ENCODE measurements at places on chromosomes 4 and X. TPM values are rescaled to one million over a fixed set of nuclear protein-coding genes. Genes with fewer than 3 reads are reported as not detected.

DNA sequence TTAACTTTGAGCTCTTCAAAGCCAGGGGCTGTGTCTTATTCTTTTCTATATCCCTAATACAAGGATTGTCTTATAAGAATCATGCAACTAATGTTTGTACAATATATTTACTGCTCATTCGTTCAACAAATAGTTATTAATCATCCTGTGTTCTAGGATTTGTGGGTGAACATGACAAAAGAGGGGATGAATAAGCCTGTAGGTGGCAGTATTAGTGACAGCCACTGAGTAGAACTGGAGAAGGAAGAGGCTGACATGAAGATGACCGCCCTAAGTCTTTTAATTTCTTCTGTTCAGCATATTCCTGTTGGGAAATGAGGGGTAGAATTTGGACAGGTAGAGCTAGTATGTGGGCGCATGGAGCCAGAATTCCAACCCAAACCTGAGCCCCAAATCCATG is 11.9 kb upstream of the LINC00632 start:
- no peak for DNase-seq

DNA sequence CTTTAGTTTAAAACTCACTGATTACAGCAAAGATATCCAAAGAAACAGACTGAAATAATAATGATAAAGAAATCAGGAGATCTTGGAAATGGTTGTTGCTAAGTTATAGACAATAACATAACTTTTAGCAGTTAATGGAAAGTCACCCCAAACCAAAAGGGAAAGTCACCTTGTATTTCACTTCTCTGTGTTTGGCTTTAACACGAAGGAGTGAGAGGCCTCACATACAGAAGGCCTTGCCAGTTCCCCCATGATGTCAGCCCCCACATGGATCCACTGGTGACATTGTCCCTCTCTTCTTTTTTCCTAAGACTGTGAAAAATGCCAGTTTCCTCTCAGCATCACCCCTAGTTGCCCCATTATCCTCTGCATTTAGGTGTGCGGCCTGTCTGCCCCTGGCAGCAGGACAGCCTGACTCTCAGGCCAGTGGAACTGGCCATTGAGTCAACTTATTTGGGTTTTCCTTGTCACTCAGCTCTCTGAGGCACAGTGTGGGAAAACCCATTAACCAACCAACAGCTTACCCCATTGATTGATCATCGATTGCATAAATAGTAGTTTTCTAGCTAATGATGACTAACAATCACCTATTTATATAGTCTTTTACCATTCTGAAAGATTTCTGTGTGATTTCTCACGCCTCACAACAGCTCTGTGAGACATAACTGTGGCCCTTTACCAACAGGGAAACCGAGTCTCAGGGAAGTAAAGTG is 308.1 kb downstream of the PTTG2 start:
- no peak for DNase-seq

- no peak for DNase-seq
Measured at GRCh38 chr4:137065311-137065710, 467.0 kb downstream of the PCDH18 start.

GRCh38 chr4:102828497-102828808 is 1.1 kb upstream of the UBE2D3 start:
- DNase-seq = no peak

MAD2L1 gene
- 58.7 TPM for total RNA-seq

- DNase-seq = no peak
Measured at GRCh38 chr4:120990246-120990645, 67.7 kb upstream of the PRDM5 start.

HSFX4 gene
- 0.28 TPM for total RNA-seq

DNA sequence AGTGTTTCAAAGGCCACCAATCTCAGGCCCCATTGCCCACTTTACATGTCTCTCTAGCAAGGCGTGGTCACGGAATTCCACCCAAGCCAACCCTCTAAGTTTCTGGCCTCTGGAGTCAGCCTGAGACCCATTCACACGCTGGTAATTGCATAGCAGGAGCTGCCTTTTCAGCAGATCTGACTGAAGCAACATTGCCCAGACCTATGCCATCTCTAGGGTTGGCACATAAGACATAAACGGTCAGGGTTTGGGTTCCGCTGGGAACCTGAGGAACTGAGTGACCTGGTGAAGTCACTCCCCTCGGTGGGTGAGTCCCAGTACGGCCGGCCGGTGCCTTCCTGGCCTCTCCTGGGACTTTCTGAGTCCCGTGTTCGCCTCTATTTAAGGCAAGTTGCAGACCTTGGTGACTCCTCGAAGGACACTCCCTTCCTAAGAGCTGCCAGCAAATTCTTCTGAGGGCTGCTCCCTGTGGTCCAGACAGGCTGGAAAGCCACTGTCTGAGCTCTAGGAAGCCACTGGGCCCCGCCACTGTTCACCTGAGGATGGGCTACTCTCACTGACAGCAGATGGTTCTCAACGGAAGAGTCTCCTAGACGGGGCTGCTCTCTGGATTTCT is 15.9 kb downstream of the CTAG1A start:
- DNase-seq = no peak

- DNase-seq = no peak
Measured at GRCh38 chr4:170089668-170090351, at the start of gene AADAT. Gene AADAT, minus strand, starts transcription at chr4:170089956. Its CDS starts 266 bp downstream, at chr4:170089690.

DNA sequence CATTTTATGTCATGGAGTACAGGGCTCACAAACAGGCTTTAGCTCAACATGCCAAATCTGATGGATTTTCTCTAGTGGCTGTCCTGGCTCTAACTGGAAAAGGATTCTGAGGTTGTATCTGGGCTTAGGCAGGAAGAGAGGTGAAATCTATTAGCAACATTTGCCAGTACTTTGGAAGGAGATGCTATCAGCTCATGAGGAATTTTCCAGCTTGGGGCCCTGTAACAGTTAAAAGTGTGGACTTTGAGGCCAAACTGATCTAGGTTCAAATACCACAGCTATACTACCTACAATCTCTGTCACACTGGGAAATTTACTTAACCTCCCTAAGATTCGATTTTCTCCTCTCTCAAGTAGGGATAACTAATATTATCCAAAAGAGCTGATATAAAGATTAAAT is 119.0 kb upstream of the HCCS start:
- no peak for DNase-seq

DNA sequence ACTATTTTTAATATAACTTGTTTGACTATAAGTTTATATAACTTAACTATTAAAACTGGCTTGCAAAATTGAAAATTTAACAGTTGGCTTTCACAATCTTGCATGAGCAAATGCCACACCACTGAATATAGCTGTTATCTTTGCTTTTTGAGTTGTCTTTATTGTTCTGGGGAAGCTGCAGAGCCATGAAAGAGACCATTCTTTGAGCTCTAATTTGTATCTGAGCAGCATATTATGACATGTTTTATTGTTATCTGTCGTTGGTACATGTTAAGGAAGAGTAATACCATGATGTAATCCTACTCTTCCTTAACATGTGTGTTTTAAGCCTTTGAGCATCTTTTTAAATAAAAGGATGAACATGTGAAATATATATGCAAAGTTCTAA is 97.1 kb upstream of the ANK2 start:
- no peak for DNase-seq

DNA sequence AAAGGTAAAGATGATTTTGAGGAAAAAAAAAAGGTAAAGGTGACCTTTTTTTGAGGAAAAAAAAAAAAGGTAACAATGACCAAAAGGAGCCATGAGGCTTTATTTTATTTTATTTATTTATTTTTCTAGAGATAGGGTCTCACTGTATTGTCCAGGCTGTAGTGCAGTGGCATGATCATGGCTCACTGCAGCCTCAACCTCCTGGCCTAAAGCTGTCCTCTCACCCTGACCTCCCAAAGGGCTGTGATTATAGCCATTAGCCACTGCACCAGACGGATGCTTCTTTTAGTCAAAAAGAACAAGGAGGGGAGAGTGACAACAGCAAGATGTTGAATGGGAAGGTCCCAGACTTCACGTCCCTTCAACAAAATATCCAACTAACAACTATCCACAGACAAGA is 30.4 kb downstream of the LRIT3 start:
- DNase-seq = no peak

SMIM10 gene
- 1.3 TPM for total RNA-seq

DNA sequence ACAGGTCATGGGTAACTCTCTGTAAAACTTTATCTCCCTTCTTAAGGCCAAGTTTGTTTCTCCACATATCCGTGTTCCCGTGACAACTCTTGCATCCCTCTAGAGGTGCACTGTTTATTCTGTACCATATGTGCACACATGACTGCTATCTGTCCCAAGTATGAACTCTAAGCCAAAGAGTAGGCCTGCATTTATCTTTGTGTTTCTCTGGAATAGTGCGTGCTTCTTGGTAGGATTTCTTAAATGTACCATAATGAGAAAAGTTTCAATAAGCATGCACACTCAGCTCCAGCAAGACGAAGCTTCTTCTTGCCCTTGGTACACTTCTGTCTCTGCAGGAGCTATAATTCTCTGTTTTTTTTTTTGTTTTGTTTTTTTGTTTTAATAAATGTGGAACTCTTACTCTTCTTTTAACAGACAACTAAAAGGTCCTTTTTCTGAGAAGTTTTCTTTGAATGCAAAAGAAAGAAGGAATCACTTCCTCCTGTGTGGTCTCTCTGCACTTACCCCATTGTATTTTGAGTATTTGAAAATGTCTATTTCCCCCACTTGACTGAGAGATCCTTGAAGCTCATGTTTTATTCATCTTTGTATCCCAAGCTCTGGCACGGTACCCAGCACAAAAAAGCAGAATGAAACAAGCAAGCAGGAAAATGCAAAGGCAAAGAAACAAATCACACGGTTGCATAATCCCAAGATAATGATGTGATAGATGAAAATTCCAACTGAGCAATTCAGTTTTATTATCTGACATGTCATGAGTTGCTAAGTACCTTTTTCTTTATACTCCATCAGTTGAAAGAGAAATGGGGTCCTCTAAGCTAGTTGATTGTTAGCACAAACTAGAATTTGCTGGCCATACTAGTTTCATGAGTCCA is 521.9 kb upstream of the BOD1L1 start:
- no peak for DNase-seq

DNA sequence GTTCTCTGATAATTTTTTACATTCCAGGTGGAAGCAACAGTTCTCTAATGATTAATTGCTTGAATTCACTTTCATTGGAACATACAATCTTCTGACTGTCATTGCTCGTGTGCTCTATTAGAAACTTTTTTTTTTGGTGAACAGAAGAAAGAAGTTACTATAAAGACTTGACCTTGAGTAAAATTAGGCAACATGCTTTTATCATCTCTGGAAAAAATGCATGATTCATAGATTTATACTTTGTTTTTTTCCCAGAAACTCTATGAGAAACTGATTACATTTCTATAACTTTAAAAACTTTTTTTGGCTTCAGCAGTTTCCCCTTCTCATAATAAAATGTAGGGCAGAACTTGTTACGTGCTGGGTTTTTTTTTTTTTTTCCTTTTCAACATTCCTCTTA is 167.6 kb downstream of the ARHGAP10 start:
- no peak for DNase-seq

DNA sequence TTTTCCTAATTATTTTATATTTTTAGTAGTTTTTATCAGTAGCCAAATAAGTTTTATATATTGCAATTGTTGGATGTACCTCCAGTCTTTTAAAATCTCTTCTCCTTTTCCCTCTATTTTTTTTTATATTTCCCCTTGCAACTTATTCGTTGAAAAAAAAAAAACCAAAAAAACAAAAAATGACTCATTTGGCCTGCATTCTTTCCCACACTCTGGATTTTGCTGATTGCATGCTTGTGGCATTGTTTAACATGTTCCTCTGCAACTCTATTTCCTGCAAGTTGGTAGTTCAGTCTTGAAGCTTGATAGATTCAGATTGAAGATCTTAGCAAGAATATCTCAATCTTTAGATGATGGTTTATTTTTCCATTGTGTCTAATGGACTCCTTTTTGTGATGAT is 260.6 kb upstream of the BOD1L1 start:
- DNase-seq = no peak

DKK2 gene
- 0.85 TPM for total RNA-seq

- no peak for DNase-seq
Measured at GRCh38 chrX:129686422-129686948, 31.7 kb upstream of the APLN start.

- no peak for DNase-seq
Measured at GRCh38 chr4:155509555-155509954, 132.8 kb upstream of the MAP9 start.

CDX4 gene
- not detected for total RNA-seq

GRCh38 chrX:139828830-139829229 is 104.0 kb downstream of the ATP11C start:
- DNase-seq = no peak

SLC38A5 gene
- total RNA-seq = 8.7 TPM

- DNase-seq = peak; percentile 9
Measured at GRCh38 chr4:183658362-183659028, 490 bp downstream of the RWDD4 start.

RASGEF1B gene
- 18.3 TPM for total RNA-seq

DNA sequence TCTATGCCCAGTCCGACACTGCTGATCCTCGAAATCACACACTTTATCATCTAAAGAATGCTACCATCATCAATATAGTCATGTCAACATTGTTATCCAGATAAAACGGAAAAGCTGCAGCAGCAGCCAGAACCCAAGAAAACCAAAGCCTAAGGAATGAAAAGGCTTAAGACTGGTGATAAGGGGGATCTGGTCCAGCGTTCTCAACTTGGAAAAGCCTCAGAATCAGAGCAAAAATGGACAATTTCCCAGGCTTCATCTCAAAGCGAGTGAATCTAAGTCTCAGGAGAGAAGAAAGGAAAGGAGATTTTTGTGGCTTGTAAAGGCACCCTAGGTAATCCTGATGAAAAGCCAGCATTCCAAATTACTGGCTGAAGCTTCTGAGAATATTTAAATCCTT is 8.2 kb downstream of the ZNF518B start:
- DNase-seq = no peak

LRCH2 gene
- 1.0 TPM for total RNA-seq

GRCh38 chrX:10972706-10973105 is 138.4 kb upstream of the HCCS start:
- DNase-seq = no peak

Data from thymus (tissue), 14 donors.